NCI-H510A treated with DMSO at 0.1 percent for 48 hours (cell line): ENCODE measurements at places on chromosomes 2 and 18.

DNA sequence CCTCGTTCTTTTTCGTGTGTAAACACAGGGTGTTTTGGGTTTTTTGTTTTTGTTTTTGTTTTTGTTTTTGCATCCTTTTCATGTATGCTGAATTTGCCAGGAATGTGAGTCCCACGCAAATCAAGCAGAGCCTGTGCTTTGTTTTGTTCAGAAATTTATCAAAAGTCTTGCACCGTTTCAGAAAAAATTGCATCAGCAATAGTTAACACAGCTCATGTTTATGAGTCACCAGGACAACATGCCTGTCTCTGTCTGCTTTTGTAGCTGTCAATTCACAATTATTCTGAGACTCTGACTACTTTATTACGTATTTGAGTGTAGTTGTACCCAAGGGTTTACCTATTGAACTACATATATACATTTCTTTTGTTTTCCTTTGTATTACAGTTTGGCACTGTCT, 38.3 kb downstream of the MRPL44 start:
- no peak for DNase-seq

DNA sequence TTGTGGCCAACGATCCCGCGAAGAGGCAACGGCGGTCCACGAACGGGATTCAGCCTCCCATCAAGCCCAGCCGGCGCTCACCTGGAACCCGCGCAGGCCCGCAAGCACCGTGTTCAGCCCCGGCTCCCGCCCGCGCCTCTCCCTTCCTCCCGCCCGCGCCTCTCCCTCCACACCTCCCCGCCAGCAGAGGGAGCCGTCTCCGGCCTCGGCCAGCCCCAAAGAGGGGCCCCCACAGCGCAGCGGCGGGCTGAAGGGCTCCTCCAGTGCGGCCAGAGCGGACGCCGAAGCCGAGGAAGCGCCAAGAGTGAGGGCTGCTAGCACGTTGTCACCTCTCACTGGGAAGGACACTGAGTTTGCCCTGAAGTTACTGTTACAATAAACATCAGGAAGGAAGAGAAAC, 55.3 kb upstream of the LAPTM4A start:
- no peak for DNase-seq

- no peak for DNase-seq
Measured at GRCh38 chr2:6352247-6352646, 513.5 kb downstream of the CMPK2 start.

DNA sequence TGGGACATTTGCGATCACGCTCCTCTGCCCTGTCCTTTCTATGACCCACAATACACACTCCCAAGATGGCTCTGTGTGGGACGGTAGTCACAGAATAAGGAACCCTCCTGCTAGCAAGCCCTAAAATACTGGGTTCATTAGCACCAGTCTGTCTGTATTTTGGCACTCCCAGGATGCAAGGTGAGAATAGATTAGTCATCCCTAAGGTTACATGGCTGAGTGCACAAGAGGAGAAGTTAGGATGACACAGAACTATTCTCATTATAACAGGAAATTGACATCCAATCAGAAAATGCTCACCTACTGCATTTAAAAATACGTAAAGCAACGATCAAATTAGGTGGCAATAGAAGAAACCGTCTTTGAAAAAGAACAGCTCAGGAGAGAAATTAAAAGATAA, 590.2 kb downstream of the EPHA4 start:
- DNase-seq, result no peak

- DNase-seq, result no peak
Measured at GRCh38 chr2:166135849-166136258, 8.0 kb upstream of the SCN1A start.

DNA sequence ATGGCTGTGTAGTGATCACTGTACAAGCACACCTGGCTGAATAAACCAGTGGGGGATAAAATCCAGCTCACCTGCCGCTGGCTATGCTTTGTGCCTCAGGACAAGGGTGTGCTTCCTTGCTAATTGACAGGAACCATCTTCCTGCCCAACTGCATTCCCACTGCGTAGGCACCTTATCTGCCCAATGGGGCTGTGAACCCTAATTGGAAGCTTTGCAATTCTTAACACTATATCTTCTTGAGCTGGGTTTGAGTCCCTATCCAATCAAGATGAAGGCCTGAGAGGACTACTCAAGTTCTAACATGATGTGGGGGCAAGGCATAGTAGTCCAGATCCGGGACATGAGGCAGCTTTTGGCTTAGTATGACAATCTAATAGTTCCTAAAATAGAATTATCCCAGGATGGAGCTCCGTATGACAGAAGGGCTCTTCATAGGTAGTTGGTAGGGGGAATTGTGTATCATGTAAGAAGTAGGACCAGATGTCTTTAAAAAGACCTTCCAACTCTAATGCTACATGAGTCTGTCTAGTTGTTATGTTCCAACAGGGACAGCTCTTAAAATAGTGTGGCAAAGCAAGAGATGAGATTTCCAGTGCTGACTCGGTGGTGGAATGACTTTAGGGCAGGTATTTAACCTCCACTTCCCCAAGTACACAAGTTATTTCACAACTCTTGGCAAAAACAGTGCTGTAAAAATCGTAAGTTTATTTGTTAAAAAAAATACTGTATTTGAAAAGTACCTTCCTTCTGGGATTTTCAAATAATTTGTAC, 2.3 kb upstream of the TMEM150A start:
- no peak for DNase-seq

DNA sequence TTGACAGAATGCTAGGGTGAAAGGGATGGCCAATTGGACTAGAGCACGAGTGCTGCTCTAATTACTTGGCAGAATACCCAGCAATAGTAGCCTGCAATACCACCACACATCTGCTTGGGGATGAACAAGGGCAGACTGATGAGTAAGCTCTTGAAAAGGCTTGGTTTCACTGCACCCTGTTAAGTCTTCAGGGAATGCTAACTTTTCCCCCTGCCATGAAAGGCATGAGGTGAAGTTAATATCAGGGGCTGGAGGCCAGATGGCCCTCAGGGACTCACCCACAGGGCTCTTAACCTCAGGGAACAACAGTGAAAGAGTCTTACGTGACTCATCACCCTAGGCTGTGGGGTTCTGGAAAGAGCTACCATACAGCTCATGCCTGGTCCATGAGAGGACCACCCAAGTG, 51.7 kb upstream of the MYL1 start:
- DNase-seq, result no peak

- peak; percentile 90 for DNase-seq
Measured at GRCh38 chr2:230902180-230902899, 22.7 kb downstream of the GPR55 start.

DNA sequence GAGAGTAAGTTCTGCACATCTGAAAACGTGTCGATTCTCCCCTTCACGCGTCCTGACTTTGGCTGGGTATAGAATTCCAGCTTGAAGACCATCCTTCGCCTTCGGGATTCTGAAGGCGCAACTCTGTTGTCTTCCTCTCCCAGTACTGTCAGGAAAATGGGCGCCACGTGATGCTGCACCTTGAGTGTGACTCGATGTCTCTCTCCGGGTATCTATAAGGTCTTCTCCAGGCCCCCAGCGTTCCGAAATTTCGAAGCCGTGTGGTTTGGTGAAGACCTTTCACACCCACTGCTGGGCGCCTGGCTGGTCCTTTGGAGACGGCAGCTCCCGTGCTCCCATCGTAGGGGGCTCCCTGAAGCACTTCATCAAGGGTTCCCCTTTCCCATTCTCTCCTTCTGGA, 203.7 kb downstream of the HDAC4 start:
- no peak for DNase-seq
